Kidney epithelial cell (primary cell): ENCODE measurements at places on chromosomes 1 and 21.

GRCh38 chr1:32151319-32151787 is 28.1 kb upstream of the TXLNA start:
- no peak for DNase-seq

GRCh38 chr1:927748-928147 is 4.0 kb downstream of the SAMD11 start:
- DNase-seq, result no peak

DNA sequence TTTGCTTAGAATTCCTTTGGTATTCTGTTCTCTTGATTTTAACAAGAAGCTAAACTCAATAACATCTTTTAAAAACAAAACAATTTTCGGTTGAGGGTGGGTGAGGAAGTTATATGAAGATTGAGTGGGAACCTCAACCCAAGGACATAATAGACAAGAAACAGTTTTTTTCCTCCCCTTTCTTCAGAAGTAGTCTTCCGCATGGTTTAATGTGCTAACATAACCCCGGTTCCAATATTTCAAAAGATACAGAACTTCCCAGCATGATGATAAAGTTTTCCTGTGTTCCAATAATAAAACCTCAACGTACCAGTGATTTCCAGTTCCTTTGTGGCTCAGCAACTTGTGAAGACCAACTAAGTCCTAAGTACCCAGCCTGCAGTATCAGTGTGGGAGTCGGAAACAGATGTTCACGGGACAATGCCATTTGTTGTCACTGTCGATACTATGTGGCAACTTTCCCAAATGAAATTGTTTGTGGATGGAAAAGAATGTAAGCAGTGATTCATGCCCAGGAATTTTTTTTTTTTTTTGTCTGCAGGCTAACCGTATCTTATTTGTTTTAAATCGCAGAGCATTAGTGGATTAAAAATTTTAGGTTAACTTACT is 48.5 kb downstream of the NR5A2 start:
- peak; percentile 25 for DNase-seq

DNA sequence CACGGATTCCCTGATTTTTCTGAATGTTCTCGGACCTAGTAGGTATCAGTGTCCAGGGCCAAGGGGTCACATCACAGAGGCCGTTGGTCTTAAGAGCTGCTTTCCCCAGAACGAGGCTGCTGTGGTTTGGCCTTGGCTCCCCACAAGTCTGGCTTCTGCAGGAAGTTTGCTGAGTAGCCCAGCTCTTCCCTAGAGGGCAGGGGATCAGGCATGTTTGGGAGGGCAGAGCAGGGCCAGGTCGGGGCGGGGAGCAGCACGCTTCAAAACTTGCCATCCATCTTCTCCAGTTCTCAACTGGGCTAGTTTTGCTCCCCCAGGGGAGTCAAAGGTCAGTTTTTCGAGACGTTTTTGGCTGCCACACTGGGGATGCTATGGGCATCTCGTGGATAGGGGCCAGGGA is 37.0 kb downstream of the MAN1C1 start:
- no peak for DNase-seq

DNA sequence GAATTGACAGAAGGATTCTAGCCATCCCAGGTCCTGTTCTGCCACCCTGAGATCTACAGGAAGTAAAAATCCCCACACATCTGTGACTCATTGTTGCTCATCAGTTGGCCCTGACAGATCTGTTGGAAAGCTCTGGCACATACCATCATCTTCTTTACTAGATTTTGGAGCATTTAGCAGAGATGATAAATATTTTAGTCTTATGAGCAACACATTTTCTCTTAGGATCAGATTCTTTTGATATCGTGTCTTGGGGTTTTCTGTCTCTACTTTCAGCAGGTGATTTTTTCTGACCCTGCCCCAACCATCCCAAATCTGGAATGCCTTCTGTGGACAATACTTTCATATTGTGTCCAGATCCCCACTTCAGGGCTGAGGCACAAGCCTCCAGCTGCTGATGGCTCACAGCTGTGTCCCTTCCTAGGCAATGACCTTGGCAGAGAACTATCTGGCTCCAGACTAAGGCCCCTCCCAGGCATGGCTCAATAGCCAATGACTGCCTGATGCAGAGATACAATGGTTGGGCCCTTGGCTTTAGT is 102.8 kb downstream of the GDAP2 start:
- DNase-seq, result peak; percentile 42

- no peak for DNase-seq
Observed at GRCh38 chr21:21119091-21119490, 120.9 kb downstream of the NCAM2 start.

DNA sequence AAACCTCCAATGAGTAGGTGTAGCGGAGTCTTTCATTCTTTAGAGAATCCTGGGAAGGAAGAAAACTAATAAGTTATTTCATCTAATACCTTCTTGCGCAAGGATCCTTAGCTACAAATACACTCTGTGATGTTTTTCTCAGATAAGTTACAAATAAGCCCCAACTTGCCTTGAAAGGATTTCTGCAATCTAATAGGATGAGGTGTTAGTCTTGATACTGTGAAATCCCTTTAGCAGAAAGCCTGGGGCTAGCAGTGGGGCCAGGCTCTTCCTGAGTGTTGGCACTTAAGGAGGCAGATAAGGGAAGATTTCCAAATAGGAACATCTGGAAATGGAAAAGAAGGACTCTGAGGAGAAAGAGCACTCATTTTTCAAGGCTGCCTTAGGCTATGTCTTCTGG is 168.0 kb upstream of the DAB1 start:
- DNase-seq, result no peak

- no peak for DNase-seq
Observed at GRCh38 chr1:218200979-218201378, 84.1 kb upstream of the RRP15 start.

DNA sequence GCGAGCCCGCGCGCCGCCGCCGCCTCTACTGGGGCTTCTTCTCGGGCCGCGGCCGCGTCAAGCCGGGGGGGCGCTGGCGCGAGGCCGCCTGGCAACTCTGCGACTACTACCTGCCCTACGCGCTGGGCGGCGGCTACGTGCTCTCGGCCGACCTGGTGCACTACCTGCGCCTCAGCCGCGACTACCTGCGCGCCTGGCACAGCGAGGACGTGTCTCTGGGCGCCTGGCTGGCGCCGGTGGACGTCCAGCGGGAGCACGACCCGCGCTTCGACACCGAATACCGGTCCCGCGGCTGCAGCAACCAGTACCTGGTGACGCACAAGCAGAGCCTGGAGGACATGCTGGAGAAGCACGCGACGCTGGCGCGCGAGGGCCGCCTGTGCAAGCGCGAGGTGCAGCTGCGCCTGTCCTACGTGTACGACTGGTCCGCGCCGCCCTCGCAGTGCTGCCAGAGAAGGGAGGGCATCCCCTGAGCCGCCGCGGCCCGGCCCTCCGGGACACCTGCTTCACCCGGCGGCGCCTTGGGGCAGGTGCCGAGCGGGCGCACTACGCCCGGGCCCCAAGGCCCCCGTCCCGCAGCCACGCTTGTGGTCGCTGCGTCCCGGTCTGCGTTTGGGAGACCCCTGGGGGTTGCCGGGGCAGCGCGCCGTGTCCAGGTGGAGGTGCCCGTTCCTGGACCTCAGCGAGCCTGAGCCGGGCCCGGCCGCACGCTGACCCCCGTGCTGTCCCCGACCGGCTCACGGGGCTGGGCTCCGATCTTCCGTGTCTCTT is 944 bp downstream of the B3GALT6 start:
- no peak for DNase-seq

DNA sequence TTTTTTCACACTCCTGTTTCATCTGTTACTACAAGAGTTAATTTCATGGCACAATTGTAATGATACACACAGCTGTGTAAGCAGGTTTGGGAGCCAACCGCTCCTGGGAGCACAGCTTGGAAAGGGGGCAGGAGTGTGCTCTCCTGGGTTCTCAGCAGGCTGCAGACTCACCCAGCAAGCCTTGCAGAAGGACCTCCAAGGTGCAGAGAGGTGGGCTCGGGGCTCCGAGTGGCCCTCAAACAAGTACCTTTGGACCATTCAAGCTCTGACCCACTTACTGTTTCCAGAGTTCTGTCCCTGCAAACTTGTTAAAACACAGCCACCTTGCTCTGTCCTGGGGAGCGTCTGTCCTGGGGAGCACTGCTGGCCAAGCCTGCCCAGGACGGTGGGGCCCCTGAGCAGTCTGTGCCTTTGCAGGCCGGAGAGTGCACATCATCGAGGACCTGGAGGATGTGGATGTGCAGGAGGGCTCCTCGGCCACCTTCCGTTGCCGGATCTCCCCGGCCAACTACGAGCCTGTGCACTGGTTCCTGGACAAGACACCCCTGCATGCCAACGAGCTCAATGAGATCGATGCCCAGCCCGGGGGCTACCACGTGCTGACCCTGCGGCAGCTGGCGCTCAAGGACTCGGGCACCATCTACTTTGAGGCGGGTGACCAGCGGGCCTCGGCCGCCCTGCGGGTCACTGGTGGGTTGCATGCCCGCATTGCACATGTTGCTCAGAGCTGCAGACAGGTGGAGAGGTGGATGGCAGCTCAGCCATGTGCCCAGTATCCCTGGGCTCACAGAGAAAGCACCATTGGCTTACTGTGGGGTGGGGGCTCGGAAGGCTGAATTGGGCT is 78.0 kb downstream of the OBSCN start:
- DNase-seq, result no peak

DNA sequence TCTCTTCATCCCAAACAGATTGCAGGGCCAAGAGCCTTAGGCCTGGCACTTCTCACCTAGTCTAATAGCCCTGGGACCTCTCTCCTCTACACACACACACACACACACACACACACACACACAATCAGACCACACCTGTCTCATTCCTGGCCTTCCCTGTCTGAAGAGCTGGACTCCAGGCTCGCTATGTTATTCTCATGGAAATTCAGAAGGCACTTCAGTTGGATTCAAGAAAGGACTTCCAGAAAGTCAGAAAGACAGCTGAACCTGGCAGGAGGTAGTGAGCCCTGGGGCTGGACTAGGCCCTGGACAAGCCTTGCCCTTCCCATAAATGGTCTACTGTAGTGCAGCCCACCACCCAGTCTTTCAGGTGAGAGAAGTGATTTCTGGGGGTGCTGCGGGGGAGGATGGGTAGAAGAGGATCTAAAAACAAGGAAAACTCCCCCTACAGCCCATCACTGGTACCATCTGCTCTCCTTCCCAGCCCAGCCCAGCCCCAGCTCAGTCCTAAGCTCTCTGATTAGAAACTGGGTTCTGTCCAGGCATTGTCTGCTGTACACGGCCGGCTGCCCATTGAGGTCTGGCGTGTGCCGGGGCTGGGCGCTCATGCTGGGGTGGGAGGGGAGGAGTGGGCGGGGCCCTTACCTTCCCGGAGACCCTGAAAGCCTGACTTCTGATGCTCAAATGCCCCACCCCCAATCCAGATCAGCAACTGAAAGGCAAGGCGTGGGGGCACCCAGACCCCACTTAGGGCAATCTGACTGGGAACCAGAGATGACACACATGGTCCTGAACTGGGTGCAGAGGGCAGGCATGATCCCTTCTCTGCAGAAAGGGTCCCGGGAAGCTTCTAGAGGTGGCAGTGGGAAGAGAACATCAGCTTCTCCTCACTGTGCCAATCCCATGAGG is 2.5 kb downstream of the KIF21B start:
- DNase-seq, result no peak

- no peak for DNase-seq
Observed at GRCh38 chr1:196685506-196685905, 33.7 kb downstream of the CFH start.

- no peak for DNase-seq
Observed at GRCh38 chr21:45531393-45532215, 10.6 kb downstream of the SLC19A1 start.

DNA sequence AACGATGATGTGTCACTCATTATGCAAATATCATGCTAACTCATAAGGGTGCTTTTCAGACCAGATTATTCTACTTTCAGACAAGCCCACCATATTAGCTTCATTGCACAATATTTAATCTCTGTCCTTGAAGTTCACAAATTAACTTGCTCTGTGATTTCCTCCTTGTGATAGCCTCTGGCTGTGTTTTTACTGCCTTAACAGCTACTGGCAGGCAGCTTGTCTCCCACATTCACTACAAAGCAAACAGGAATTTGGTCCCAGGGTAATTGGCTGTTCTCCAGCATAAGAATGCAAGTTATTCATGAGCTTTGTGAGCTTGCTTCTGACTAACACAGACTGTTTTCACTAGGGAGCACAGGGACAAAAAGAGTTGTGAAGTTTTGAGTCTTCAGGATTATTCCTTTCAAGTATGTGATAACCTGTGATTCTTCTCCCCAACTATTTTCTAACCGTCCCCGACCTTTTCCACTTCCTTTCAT is 87.9 kb upstream of the HMCN1 start:
- DNase-seq, result peak; percentile 99

DNA sequence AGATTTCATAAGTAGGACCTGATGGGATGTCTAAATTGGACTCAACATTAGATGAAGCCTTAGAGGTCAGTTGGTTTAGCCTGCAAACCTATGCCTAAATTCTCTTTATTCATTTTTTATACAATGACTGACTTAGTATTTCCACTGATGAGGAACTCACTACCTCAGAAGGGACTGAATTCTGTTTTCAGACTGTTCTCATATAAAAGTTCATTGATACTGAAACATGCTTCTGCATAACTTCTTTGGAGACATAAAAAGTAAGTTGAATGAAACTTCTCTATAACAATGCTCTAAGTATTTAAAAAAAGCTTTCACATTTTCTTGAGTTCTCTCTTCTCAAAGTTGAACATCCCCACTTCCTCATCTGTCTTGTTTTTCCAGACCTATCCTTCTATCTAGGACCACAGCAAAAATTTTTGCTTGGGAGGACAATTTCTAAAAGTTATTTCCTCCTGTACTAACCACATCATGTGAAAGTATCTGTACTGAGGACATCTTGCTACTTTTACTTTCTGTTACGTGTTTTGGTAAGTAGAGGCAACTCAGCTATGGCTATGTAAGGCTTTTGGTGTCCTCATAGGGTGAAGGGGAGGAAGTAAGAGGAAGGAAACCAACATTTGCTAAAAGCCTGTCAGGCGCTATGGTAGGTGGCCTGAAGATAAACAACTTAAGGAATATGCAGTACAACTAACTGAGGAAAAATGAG is 64.1 kb downstream of the USP24 start:
- no peak for DNase-seq

GRCh38 chr1:91151702-91152101 is 129.9 kb upstream of the ZNF644 start:
- DNase-seq, result no peak

DNA sequence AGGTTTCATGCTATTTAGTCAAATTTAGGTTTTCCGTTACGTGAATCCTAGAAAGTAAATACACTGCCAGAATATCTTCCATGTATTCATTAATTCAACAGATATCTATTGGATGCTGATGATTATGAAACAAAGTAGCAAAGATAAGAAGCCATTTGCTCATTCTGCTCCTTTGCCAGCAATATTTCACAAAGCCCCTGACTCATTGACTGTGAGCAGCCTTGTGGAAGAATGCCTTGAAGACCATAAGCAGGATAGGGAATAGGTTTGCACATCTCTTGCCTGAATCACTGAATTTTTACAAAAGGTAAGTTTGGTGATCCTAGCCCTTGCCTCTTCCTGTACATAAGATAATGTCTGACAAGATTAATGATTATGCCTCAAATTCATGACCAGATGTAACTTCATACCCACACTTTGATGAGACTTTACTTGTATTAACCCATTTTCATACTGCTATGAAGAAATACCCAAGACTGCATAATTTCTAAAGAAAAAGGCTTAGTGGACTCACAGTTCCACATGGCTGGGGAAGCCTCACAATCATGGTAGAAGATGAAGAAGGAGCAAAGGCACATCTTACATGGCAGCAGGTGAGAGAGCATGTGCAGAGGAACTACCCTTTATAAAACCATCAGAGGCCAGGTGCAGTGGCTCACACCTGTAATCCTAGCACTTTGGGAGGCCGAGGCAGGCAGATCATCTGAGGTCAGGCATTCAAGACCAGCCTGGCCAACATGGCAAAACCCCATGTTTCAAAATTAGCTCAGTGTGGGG is 1.6 kb upstream of the PIGK start:
- peak; percentile 56 for DNase-seq
